NCI-H2029 treated with DMSO at 0.1 percent for 48 hours (cell line): ENCODE measurements at places on chromosomes 12 and 14.

DNA sequence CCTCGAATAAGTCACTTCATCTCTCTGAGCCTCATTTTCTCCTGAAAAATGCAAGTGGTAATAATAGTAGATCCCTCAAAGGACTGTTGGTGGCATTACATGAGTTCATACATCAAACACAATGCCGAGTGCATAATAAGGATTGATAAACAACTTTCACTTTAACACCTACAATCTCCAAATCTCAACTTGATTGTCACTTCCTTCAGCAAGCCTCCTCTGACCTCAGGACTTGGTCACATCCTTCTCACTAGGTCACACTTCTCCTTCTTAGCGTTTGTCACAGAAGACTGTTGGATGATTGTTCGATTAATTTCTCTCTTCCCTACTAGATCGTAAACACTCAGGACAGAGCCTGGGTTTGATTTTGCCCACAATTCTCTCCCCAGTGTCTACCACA is 7.9 kb upstream of the PRKAB1 start:
- DNase-seq, result no peak

DNA sequence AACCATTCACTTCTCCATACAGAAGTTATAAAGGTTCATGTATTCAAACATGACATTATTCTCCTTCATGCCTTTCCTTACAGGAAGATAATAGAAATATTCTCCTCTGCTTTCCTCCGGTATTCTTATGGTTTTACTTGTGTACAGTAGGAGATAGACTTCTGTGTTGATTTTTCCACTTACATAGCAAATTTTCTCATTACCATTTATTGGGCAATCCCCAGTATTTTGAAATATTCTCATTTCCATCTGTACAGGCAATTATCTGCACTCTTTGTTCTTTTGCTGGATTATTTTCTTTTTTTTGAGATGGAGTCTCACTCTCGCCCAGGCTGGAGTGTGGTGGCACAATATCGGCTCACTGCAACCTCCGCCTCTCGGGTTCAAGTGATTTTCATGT is 11.0 kb downstream of the PXMP2 start:
- DNase-seq, result no peak

- no peak for DNase-seq
Measured at GRCh38 chr14:94522115-94522724, 13.0 kb upstream of the SERPINA12 start.

- no peak for DNase-seq
Measured at GRCh38 chr14:76138119-76138757, 13.5 kb upstream of the GPATCH2L start.

DNA sequence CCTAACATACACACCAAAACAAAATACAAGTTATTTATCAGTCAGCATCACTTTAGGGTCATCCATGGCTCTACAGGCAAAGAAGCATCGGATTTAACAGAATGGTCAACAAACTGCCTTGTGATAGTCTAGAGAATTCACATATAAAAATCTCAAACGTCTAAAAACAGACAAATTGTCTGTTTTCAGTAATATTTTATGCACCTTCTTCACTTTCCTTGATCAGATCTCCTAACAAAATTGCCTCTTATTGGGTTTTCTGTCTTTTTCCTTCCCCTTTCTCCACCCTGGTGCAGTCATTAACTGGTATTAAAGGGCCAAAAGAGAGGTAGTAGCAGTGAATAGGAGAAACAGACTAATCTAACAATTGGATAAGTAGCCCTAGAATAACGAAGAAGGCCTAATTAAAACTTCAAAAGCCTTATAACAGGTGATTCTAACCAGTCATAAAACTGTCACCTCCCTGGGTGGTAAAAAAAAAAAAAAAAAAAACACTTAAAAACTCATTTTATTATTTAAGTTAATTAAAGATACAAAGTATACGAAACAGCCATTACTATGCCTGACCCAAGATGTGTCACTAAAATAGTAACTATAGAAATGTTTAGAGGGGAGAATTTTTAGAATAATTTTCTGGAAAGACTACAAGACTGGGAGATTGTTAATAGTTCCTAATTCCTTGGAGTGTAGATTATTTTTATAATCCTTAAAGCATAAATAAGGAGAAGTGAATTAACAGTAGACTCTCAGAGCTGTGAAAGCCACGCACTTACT is 1.5 kb downstream of the KIF21A start:
- no peak for DNase-seq

GRCh38 chr12:103773109-103773910 is 67.7 kb downstream of the NT5DC3 start:
- no peak for DNase-seq

DNA sequence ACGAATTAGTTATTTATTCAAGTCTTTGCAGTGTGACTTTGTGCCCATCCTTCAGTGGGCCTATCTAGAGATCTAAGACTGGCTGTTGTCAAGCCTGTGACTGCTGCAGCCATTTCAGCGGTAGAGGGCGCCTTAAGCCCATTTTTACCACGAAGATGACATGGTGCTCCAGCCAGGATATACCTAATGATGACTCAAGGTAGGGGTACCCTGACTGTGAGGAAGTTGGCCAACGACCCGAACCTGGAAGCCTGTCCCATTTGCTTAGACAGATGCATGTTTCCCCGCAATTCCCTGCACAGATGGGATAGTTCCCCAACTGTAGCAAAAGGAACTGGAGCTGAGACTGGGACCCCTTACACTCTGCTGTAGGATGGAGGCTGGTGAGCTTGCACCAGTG is 41.3 kb downstream of the RAB3IP start:
- DNase-seq, result no peak

DNA sequence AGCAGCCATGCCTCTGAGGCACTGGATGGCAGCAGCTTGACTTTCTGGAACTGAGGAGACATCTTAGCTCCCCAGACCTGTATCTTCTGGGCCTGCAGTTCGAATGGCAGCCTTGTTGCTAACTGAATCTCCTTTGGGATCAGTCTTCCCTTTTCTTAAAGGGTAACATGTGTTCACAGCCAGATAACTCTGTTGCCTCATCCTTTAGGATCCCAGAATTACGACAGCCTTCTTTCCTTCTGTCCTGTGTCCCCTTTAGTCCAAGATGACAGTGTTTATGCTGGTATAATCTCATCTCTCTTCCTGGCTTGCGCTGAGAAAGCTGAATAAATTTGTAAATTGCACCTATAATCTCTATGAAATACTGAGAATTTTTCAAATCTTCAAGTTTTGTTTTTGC is 9.1 kb upstream of the ERC1 start:
- DNase-seq, result no peak

DNA sequence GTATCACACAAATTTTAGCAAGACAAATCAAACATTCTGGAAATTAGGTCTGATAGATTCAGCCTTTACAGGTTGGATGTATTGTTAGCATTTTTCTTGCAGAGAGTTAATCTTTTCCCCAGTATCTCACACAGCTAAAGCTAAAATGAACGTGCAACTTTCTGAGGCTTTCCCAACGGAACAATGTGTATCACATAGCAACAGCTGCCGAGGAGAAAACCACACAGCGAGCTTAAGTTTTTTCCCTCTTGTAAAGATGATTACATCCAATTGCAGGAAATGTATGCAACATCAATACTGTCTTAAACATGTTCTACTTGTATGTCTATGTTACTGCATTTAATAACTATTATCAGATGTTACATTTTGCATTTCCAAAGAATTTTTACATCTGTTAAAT is 182.2 kb downstream of the CCDC59 start:
- DNase-seq, result no peak

DNA sequence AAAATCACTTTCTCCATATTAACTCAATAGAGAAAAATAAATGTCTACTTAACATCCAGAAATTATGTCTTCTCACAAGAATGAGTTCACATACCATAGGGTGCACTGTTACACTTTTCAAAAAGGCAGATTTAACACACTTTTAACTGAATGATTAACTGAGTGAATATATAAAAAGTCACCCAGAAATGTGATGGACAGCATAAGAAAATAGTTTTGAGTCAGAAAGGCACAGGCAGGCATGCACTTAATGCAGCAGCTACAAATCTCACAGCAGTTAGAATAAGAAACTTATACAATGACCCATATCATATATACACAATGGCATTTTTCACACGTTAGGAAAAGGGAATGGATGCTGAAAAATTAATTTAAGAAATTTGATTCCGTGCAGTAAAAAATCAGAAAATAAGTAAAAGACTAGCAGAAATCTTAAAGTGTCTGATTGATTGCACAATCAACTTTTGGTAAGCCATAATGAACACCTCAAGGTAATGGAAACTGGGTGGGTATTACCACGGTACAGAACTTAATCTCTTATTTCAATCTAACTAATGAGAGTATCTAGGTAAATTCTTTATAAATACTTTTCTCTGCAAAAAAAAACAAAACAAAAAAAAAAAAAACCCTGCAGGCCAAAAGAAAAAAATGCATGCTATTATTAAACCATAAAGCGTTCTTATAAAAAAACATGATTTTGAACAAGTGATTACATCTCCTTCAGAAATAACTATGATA is 3.5 kb downstream of the MED13L start:
- DNase-seq, result no peak

DNA sequence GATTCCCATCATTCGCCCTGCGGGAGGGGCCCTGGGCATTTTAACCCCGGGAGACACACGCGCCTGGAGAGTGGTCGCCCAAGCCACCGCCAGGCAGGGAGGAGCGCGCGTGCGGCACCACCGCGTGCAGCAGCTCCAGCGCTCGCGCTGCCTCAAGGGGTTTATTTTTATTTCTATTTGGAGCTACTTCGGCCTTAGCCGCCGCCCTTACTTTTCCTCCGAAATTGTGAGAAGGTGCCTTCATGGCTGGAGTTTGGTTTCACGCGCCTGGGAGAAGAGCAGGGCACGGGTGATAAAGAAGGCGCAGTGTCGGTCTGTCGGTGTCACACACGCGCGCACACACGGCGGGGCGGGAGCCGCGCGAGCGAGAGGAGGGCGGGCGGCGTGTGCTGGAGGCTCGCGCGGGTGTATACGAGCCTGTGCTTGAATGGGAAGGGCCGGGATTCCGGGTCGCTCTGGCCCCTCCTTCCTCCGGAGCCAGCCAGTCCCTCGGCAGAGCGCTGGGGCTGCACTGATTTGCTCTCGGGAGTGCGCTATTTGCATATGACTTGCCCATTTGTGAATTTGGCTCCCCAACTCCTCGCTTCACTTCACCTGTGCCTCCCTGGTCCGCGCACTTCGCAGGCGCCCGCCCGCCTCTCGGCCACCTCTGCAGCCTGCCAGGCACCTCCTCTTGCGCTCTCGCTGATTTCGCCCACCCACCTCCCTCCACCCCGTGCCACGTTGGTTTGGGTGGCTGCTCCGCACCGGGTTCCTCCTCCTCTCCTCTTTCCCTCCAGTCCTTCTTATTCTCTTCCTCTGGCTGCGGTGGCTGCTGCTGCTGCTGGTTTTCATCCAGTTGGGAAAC is 932.3 kb downstream of the DIO2 start:
- no peak for DNase-seq

- DNase-seq, result no peak
Measured at GRCh38 chr12:21566223-21566906, 38.3 kb downstream of the GYS2 start.
